ENCODE measurements at places on chromosomes 1 and 21.
A peak's percentile ranks its signal among the peaks of the same experiment; 100 is the strongest.

DNA sequence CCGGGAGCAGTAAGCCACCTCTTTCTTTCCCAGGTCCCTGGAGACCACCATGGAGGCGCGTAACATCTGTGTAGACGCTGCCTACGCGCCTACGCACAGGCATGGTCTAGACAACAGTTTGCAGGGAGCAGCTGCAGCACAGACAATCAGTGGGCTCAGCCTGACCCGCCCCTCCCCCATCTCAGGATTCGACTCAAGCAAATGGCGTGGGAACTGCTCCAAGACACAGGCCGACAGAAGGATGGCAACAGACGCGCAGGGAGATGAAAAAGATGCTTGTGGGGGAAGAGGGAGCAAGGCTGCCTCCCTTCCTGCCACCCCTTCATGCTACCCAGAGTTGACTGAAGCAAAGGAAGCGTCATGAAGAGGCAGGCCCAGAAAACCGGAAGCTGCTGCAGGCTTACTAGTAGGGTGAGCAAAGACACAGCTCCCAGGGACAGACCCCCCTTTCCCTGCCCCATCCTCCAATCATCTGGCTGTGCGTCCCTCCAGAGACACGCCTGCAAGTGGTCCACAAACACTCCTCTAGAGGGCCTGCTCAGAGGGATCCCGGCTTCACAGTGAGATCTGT, 19.5 kb downstream of the STK40 start:
- peak; percentile 72 for DNase-seq

- no peak for DNase-seq
Observed at GRCh38 chr1:21774835-21775549, 8.0 kb downstream of the USP48 start.

DNA sequence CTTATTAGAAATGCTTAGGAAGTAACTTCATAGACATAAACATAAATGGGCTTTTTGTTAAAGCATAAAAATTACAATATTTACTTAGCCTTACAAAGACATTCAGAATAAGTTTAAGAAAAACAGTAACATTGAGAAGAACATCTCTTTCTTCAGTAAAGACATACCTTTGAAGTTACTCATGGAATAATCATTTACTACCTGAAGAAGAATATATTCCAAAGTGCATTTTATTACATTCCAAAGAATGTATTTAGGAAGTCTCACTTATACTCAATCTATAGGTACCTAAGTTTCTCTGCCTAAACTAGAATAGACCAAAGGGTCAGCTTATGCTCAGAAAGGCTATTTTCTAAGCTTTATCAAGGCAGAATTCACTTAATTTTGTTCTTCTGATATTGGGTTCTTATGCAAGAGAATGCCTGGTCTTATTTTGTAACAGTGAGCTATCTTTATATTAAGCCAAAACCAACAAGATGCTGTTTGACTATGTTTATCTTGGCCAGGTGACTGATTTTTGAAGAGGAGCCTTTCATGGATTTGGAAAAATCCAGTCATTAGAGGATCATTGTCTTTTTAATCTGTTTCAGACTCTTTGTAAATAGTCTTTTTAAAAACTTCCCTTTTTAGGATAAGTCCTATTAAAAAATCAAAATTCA, 110.1 kb downstream of the OLFML2B start:
- no peak for DNase-seq

- no peak for DNase-seq
Observed at GRCh38 chr1:6037338-6037762, 8.3 kb upstream of the KCNAB2 start.

- DNase-seq: no peak
Observed at GRCh38 chr1:231581859-231582258, 44.7 kb upstream of the DISC1 start.

DNA sequence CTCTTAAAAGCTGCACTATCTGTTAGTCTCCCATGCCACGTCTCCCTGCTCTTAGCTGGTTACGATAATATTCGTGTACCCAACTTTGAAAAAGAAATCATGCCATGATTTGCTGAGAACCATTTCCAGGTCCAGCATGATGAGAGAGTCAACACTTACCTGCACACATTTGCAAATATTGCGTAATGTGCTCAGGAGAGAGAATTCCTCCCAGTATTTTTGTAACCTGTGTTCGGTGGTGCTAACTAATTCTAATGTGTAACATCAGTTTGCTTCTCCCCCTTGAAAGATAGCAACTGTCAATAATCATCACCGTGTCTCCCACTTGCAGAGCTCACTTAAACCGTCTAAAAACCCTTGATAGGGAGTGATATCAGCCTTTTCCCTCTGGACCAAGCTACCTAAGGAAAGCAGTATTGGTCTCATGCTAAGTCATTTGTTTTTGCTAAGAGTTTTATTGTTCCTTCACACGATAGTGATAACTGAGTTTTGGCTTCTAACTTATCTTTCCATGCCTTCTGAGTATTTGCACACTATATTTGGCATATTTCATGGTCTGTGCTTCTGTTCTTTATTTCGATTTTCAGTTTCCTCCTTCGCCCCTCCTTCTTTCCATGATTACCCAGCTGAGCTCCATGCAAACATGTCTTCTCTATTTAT, 61.1 kb upstream of the IRF2BP2 start:
- DNase-seq: no peak

- no peak for DNase-seq
Observed at GRCh38 chr1:30335389-30335996, 387.9 kb downstream of the MATN1 start.

DNA sequence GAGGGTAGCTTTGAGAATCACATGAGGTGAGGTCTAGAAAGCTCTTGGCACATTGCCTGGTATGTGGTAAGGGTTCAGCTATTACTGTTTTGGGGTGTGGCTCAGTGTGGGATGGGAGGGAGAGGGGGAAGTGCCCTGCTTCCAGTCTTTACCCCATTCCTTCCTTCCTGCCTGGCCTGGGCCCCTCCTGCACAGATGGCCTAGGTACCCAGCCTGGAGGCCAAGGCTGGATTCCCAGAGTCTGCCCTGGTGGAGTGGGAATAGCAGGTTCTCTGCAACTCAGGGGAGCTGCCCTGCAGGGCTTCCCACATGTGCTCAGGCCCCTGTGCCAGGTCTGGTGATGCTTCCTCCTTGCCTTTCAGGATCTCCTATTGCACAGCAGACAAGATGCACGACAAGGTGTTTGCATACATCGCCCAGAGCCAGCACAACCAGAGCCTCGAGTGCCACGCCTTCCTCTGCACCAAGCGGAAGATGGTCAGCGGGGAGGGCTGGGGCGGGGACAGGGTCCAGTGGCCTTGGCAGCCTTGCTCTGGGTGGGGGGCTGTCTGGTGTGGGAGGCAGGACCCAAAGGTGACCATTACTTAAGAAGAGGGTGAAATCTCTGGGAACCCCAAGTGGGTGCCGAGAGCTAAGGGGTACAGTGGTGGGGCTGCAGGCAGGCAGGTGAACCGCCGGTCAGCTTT, 13.5 kb downstream of the LDLRAP1 start:
- DNase-seq: peak; percentile 54

GRCh38 chr1:62712336-62713243, 24.4 kb upstream of the DOCK7 start:
- no peak for DNase-seq

GRCh38 chr1:186275822-186276221, 99.2 kb downstream of the TPR start:
- DNase-seq: no peak

GRCh38 chr1:222618880-222619596, 1.1 kb downstream of the MIA3 start:
- peak; percentile 2 for DNase-seq

DNA sequence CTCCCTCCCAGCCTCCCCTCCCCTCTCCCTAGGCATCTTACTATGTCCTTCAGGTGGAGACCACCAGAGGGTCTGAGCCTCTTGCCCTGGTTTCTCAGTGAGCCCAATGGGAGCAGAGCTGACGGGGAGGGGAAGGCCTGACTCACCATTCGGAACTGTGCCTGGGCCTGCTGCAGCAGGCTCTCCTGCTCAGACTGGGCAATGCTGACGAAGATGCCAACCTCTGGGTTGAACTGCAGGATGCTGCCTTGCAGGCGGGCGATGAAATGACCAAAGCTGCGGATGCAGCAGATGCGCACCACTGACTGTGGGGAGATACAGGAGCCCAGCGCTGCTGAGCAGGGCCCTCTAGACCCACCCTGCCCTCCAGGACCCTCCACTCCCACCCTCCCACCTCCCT, 11.0 kb upstream of the PAQR6 start:
- no peak for DNase-seq

GRCh38 chr1:119081700-119082099, 58.8 kb downstream of the WARS2 start:
- DNase-seq: no peak

- DNase-seq: no peak
Observed at GRCh38 chr1:22344329-22344630, 107.4 kb upstream of the ZBTB40 start.

DNA sequence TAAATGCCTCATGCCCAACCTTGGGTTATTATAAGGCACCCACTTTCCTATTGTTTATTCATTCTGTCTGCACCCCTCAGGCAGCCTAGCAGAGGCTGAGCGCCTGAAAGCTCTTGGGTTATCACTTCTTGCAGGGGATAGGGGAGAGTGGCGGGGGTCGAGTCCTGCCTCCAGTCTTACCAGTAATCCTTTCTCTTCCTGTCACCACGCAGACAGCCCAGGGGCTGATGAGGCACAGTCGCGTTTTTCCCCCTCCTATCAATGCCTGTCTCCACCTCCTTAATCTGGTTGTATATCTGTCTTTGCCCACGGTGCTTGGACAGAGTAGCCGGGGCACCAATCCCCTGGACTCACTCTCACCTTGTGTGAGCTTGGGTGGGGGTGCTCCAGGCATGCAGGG, 733.1 kb downstream of the MATN1 start:
- DNase-seq: no peak

GRCh38 chr1:46519209-46519608, 29.6 kb downstream of the DMBX1 start:
- DNase-seq: no peak

GRCh38 chr1:231612393-231613089, 14.0 kb upstream of the DISC1 start:
- DNase-seq: peak; percentile 60

GRCh38 chr21:35398346-35398982, 349.4 kb upstream of the RUNX1 start:
- no peak for DNase-seq

DNA sequence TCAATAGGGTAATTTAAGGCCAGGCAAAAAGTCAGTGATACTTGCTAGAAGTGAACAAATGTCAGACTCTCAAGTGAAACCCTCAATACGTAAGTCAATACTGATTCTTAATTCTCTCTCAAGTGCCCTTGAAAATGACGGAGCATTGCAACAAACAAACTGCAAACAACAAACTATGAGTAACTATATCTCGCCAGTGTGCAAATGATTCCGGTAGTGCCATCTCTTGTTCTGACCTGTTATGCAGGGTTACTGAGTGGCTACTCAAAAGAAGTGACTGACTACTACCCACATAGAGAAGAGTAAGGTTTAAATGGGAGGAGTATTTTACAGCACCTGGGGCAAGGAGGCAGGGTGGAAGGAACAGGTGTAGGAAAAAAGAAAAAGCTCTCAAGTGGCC, 1.6 kb downstream of the SLC19A2 start:
- no peak for DNase-seq

DNA sequence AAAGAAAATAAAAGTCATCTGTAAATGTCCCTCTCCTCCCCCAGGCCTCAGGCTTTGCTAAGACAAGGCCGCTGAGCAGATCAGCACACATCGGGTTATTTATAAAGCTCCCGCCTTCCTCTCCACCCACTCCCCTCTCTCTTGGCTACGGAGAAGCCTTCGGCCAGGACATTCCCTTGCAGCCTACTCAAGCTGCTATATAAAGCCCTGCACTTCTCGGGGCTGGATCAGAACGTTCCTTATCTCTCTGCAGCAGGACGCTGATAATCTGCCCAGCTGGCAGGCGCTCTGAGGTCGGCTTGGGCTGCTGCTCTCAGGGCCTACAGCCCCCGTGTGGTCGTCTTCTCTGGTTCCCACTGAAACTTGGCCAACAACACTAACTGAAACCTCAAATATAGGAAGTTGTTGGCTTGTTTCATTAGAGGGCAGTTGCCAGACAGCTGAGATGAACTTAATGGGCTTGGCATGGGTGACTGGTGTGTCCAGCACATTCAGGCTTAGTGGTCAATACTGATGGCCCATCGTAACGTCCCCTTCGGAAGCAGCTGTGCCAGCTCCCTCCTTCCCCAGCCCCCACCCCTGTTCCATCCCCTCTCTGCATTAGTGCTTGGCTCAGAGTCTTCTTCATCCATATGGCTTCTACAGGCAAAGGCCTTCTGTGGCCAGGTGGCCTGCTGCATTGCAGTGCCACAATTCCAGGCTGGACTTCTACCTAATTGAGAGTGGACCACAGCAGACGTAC, 64.6 kb downstream of the IER5 start:
- DNase-seq: peak; percentile 60

DNA sequence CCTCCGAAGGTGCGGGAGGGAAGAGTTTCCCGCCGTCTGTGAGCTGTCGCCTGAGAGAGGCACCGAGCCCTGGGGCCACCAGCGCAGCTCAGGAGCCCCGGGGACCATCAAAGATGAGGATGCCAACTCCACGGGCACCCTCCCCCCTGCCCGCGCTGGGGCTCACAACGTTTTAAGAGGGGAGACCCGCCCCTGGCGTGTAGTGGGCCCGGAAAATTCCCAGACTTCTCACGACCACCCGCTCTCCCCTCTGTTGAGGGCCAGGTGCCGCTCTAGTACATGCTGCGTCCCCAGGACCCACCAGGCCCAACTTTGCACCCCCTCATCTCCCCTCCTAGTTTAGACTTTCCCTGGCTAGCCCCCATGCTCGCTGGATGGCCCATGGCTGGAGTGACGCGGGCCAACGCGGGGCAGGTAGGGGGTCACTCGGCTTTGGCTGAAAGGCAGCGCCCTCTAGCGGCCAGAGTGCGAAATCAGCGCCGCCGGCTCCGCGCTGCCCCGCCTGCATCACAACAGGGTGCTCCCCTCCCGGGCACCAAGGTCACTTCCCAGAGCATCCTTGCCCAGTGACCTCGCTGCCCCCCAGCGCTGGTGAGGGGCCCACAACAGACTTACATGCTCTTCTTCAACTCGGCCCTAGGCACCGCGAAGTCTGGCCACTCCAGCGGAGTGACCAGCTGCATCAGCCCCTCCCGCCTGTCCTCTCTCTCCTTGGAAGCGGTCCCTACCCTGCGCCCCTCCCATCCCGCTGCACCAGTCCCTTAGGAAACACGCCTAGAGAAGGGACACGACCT, 1.8 kb downstream of the CD160 start:
- peak; percentile 70 for DNase-seq

GRCh38 chr1:77263708-77264107, 18.1 kb upstream of the AK5 start:
- no peak for DNase-seq
